Kidney (tissue), 22 donors: ENCODE measurements at places on chromosomes 5 and 9. TPM values are rescaled to one million over a fixed set of nuclear protein-coding genes. Genes with fewer than 3 reads are reported as not detected.

DNA sequence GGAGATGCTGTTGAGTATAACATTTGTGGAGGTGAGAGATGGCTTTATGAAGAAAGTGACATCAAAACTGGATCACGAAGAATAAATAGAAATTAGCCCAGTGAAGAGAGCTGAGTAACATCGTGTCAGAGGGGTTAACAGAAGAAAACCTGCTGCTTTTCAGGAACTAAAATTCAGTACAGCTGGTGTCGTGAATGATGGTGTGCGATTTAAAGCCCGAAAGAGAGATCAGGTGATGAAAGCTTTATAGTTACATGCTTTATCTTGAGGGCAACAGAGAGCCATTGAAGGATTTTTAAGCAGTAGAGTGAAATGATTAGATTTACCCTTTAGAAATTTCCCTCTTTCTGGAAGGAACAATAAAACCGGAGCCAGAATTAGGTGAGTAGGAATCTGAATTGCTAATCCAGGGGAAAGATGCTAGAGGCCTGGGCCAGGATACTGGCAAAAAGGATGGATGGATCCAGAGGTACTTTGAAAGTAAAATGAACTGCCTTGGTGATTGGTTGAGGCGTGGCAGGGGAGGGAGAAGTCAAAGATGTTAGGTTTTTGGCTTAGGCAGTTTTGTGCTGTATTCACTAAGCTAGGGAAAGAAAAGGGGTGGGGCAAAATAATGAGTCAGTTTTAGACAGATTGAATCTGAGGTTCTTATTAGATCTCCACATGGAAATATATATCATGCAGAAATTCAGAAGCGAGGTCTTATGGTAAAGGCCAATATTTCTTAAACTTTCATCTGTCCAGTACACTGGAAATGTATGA is 3.4 kb downstream of the LRRC70 start:
- DNase-seq, result no peak

PPIC gene
- 49.5 TPM for polyA plus RNA-seq

STING1 gene
- polyA plus RNA-seq, result 29.8 TPM

DNA sequence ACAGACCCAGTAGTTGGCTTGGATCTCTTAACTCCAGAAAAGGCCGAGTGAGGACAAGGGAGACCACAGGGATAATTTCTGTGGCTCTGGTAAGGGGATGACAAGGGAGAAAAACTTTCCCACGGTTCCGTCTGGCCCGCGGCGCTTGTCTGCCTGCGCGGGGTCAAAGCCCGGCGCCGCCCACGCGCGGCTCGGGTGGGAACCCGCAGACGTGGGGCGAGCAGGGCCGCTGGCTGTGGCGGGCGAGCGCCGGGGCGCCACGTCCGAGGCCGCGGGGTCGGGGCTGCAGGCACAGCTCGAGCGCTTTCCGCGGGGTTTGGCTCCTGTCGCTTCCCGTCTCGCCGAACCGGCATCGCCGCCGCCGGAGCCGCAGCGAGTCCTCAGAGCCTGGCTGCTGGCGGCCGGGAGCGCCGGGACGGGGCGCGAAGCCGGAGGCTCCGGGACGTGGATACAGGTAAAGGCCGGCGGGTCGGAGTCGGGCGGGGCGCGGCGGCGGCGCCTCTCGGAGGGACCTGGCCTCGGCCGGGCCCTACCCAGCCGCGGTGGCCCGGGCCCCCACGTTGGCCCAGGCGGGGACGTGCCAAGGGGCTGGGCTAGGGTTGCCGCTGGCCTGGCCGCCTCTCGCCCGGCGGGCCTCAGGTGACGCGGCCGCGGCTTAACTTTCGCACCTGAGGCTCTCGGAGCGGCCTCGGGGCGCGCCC is at the start of gene RNF180:
TSS of gene RNF180 (plus strand) at position 344 of the 701 bp plus-strand sequence. CDS start 34,965 bp downstream, outside the sequence.
- peak; percentile 69 for DNase-seq

DNA sequence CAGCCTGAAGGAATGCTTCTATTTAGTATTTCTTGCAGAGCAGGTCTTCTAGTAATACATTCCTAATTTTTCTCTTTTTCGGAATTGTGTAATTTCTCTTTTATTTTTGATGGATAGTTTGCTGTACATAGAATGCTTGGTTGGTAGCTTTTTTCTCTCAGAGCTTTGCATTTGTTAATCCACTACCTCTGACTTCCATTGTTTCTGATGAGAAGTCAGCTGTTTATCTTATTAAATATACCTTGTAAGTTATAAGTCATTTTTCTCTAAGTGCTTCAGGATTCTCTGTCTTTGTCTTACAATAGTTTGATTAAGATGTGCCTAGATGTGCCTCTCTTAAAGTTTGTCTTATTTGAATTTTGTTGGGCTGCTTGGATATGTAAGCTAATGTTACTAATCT is 101.9 kb downstream of the HTR1A start:
- DNase-seq, result no peak

DNA sequence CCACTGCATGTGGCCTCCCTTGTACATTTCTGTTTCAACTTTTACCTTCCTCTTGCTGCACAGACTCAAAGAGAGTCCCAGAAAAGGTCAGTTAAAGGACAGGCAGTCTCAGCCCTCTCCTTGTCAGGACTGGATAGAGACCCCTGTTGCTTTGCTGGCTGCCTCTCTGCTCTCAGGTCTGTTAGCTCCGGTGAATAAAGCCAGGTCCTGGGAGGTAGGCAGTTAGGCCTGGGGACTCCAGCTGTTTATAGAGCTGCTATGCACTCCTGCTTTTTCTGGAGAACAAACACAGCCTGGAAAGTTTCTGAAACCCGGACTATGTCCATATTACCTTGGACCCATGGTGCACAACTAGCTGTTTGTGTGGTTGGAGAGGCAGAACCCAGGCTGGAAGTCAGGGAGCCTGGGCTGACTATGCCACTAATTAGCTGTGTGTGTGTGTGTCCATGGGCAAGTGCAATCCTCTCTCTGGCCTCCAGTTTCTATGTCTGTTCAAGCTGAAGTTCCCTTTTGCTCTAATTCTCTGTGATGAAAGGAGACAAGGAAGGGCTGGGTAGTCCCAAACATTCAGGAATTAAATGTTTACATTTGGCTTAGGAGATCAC is 42.9 kb downstream of the GLRA1 start:
- DNase-seq, result no peak

PCSK5 gene
- polyA plus RNA-seq, result 1.6 TPM

GRCh38 chr5:13957032-13957645 is 12.7 kb upstream of the DNAH5 start:
- peak; percentile 57 for DNase-seq

DNA sequence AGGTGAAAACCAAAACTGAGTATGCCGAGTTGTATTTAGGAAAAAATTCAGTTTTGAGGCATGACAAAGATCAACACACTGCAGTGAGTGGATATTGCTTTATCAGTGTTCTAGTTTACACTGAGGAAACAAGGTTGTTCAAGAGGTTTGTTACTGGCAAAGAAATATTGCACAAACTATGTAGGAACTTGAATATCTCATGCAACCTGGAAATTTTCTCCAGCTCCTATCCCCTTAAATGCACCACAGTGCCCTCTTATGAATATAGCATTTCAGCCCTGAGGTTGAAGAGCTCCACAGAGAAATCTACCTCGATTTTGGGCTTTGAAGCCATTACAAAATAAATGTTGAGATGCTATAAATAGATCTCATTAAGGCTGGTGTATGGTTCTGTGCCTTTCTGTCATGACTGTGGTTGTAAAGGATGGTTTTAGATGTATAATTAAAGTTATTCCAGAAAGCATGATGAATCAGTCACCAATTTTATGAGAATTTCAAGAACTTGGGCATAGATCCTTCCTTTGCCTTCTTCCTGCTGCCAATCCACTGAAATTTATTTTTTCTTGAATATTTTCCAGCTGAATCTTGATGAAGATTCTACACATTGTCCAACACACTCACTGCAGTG is 159.3 kb downstream of the SPATA31D1 start:
- DNase-seq, result no peak

GRCh38 chr5:55853818-55854217 is 2.7 kb downstream of the IL31RA start:
- DNase-seq, result no peak

- DNase-seq, result peak; percentile 7
Observed at GRCh38 chr5:16234598-16234997, 55.0 kb upstream of the MARCHF11 start.

MTAP gene
- 11.2 TPM for polyA plus RNA-seq
